ENCODE measurements at places on chromosomes 2 and 18.
A peak's percentile ranks its signal among the peaks of the same experiment; 100 is the strongest.

DNA sequence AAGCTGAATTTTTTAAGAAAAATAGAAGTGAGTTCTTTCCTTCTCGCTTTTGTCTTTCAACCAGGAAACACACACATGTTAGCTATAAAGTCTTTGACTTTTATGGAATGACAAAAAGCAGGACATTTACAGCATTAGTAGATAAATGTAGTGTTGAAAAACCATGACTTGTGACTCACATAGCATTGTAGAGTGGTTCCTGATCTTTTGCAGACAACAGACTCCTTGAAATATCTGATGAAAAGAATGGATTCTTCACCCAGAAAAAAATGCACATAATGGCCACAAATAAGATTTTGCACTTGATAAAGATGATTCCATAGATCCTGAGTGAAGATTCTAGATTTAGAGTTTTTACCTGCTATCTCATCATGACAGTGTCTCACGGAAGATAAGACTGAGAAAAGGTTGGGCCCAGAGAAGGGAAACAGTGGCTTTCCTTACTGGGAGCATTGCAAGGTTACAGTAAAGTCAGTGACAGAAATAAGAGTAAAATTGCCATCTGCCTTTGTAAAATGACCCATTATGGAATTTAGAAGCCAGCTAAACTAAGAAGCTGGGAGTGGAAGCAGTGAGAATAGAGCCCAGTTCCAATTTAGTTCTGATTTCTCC lies 14.0 kb downstream of the SMARCAL1 start:
- DNase-seq, result peak; percentile 62

- no peak for DNase-seq
Measured at GRCh38 chr18:51884039-51884438, 456.0 kb upstream of the DCC start.

GRCh38 chr18:55672574-55673361 lies 84.8 kb upstream of the TCF4 start:
- DNase-seq, result peak; percentile 18

GRCh38 chr18:76982841-76983583 lies 149.6 kb downstream of the MBP start:
- DNase-seq, result peak; percentile 87

GRCh38 chr2:182144776-182145165 lies 159.1 kb downstream of the PPP1R1C start:
- no peak for DNase-seq

DNA sequence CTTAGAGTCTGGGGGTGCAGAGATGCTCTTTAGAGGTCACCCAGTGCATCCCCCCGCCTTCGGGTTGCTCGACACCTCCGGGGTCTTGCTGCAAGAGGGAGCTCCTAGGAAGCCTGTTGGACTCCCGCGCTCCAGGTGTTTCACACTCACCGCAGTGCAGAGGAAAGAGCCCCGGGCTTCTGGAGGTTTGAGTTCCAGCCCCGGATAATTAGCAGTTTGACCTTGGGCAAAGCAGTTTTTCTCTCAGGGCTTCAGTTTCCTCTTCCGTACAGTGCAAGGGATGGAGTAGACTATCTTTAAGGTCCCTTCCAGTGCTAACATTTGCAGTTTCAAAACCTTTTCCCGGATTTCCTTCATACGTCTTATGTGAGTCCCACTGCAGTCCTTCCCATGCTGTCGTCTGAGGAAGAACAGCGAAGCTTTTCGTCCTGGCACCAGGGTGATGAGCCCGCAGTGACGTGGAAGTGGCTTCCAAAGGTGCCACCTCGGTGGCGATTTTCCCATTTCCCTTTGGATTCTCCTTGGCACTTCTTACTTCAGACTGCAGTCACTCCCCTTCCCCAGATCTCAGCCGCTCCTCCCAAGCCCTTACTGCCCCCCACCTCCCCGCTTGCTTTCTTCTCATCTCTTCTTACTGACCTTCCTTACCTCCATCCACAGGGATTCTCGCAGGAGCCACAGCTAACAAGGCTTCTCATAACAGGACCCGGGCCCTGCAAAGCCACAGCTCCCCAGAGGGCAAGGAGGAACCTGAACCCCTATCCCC lies 585 bp downstream of the PNKD start:
- no peak for DNase-seq

DNA sequence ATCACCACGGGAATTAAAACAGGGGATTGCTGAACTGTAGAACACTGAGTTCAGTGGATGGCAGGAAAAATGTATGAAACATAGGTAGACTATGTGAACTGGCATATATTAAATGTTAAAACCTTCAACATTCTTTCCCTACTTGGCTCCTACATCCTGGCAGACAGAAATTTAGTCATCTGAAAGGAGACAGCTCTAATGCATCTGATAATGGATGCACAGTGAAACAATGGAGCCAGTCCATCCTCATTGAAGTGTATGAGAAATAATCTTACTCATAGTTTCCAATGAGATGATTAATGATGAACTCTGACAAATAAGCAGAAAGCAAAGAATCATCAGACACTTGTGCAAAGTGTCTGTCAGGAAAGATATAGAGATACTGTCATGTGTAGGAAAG lies 1629.7 kb upstream of the TMEFF2 start:
- peak; percentile 78 for DNase-seq

- no peak for DNase-seq
Measured at GRCh38 chr18:49155857-49156256, 205.1 kb upstream of the SMAD7 start.

DNA sequence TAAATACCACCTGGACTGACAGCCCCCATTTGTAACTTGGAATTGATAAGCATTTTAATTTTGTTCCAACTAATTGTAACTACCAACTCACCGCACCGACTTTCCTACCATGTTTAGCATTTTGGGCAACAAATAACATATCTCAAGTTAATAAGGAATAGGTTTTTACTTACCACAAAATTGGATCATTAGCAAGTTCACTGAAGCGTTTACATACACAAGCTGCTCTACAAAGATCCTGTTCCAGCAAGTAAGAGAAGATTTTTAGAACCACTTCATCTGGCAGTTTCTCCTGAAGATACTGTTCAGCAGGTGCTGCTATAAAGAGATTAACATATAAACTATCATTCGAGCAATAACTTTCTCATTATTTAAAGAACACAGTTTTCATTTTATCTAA lies 55.7 kb downstream of the MSH6 start:
- DNase-seq, result no peak

- peak; percentile 4 for DNase-seq
Measured at GRCh38 chr18:6601241-6601640, 128.3 kb upstream of the ARHGAP28 start.

All from foreskin fibroblast (primary cell).